ENCODE measurements at places on chromosomes 1 and 21.
A peak's percentile ranks its signal among the peaks of the same experiment; 100 is the strongest.

DNA sequence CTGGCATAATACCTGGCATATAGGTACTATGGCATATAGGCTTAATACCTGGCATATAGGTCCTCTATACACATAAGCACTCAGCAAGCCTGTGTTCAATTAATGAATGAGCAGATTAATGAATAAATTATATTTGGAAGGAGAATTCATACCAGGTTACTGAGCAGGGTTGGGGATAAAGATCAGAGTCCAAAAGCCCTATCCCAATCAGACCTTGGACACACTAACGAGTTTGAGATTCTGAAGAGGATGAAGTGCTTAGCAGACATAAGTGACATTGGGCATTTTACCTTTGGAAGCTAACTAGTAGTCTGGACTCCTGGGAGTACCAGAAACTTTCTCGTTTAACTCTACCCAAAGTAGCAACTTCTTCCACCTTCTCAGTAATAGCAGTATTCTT, 63.3 kb upstream of the ARHGAP29 start:
- no peak for DNase-seq

DNA sequence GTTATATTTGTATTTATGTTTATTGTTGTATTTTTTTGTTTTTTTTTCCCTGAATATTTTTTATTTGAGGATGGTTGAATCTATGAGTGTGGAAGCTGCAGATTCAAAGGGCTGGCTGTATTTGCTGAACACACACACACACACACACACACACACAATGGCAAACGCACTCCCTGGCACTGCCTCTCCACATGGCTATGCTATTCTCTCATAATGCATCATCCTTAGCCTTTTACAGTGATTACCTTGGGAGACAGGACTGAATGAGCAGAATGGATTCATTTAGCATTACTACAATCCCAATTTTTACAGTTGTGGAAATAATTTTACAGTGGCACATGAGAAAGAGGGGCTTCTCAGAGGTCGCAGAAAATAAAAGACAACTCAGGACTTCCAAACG, 390.1 kb downstream of the PCP4 start:
- DNase-seq = no peak

- DNase-seq = no peak
These were observed 18.2 kb downstream of the SCCPDH start for GRCh38 chr1:246742396-246742795.

DNA sequence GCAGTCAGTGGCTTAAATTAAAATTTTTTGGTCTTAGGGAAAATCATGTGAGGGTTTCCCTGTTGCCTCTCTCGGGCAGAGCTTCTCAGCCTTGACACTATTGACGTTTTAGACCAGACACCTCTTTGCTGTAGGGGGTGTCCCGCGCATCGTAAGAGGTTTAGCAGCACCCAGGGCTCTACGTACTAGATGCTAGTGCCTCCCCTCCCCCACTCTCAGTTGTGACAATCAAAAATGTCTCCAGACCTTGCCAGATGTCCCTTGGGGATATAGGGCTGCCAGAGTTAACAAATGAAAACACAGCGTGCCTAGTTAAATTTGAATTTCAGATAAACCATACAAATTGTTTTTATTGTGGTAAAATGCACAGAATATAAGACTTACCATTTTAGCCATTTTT, 293.3 kb downstream of the DISC1 start:
- DNase-seq = no peak

GRCh38 chr1:10848109-10848684, 51.8 kb upstream of the CASZ1 start:
- no peak for DNase-seq

DNA sequence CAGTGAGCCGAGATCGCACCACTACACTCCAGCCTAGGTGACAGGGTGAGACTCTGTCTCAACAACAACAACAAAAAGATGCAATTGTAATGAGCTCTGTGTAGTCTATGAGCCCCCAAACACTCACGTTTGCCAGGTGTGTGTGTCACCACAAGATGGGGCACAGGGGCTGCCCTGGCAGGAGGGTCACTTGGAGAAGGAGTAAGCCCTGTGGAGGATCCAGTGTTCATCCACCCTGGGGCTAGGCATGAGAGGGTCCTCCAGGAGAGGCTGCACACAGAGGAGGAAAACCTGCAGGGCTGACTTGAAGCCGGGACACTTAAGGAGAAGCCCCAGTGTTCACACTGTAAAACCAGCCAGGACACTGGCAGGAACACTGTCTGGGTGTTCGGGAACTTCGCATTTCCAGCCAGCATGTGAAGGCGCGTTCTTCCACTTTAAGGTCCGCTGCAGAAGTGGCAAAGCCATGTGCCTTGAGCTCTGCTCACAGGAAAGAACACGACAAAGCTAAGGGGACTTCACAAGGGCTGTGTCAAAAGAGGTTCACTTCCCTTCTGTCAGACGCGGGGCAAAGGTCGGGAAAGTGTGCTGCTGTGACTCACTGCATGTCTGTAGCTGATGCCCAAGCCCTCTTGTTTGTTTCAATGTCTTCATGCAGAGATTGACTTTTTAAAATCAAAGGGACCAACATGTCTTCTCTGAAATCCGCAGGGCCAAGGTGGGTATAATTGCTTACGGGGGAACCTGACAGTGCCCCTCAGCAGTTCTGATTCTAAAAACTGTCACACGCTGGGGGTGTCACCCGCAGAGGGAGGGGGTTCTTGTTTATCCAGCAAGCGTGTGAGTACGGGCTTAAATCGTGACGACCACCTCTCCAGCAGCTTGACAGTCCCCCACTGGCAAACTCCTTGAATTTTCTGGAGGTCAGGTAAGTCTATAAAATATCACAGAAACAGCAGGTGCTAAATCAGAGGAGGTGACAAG, 102.8 kb downstream of the RIPK4 start:
- no peak for DNase-seq

DNA sequence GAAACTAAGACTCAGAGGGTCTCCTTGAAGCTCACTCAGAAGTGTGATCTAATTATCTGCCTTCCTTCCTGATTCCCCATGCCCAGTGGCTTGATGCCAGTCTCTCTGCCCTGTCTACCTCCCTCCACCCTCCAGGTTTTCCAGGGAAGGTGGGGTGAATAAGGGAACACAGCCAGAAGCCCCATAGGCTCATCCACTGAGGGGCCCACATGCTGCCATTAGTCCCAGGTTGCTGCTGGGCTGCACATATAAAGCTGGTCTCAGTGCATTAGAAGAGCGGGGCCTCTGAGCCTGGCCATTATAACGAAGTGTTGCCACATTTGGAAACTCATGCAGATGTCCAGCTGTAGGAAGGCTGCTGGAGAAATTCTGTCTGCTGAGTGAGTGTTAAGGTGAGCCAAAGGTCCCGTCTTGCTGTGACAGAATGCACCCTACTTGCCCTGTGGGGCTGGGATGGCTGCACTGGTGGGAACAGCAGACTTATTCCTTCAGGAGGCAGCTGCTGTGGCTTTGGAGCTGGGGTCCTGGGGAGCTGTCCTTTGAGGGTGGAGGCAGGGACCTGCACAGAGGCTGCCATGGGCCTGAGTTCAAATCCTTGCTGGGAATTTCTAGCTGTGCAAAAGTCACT, 2.9 kb downstream of the ADORA1 start:
- DNase-seq = no peak

DNA sequence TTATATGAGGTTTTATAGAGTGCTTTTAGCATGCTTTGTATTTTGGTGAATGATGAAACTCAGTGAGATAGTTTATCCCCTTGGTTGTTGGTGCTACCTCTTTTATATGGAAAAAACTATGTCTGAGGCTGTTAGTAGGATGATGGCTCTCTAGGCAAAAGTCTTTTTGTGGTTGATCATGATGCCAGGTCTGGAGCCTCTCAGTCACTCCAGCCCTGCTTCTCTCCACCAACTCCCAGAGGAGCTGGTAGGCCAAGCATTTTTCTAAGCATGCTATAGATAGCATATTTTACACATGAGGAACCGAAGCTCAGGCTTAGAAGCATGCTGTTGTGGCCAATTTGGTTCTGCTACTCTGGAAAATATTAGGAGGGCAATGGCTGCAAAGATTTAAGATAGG, 82.2 kb downstream of the FMN2 start:
- no peak for DNase-seq

DNA sequence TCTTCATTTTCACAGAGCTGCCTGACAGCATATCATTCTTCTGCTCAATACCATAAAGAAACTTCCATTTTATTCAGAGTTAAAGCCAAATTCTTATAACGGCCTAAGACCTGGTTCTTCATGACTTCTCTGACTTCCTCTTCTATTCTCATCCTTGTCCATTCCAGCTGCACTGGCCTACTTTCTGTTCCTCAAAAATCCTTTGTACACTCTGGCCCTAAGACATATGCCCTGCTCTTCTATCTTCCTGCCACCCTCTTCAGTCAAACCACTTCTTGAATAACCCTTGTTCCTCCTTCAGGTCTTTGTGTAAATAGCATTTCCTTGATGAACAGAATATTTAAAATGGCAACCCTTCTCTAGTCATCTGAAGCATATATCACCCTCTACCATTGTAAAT, 1338.7 kb upstream of the ADGRL2 start:
- no peak for DNase-seq

- DNase-seq = no peak
These were observed 31.4 kb upstream of the DMBX1 start for GRCh38 chr1:46458190-46458589.

- peak; percentile 32 for DNase-seq
These were observed 16.7 kb downstream of the STYXL2 start for GRCh38 chr1:167110586-167110985.

- DNase-seq = peak; percentile 10
These were observed 1.6 kb downstream of the NSUN4 start for GRCh38 chr1:46342084-46342656.

DNA sequence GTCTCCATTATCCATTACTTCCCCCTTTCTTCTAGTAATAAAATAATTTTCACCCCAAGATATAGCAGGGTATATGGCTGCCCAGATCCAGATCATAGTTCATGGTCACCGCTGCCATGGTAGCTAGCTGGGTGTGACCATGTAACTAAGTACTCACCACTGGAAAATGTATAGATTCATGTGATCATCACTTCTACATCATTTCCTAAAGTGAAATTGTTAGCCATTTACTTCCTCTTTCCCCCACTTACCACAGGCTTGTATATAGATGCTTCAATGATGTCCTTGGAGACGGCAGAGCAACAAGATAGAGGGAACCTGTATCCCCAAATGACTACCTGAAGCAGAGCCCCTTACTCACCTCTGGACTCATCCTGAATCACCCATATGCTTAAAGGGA, 22.7 kb upstream of the EYA3 start:
- no peak for DNase-seq

DNA sequence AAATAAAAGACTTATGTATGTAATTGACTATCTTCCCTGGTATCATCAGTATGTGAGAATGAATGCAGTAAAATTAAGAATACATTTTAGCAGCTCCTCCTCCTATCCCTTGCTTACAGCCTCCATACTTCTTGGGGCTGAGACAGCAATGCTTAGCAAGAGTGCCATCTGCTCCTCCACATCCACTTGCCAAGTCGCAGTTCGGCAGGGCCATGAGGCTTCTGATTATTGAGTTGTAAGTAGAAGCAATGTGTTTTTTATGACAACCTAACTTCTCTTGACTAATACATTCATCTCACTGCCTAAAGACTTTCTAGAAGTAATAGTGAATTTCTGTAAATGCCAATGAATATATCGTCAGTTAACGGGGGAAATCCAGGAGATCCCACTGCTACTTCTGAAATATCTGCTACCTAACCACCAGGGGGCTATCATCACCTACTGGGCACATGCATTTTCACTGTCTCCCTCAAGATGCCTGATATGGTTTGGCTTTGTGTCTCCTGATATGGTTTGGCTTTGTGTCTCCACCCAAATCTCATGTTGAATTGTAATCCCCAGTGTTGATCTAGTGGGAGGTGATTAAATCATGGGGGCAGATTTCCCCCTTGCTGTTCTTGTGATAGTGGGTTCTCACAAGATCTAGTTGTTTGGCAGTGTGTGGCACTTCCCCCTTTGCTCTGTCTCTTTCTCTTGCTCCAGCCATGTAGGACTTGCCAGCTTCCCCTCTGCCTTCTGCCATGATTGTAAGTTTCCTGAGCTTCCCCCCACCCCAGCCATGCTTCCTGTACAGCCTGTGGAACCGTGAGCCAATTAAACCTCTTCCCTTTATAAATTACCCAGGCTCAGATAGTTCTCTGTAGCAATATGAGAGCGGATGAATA, 59.6 kb downstream of the EXTL2 start:
- DNase-seq = peak; percentile 3

DNA sequence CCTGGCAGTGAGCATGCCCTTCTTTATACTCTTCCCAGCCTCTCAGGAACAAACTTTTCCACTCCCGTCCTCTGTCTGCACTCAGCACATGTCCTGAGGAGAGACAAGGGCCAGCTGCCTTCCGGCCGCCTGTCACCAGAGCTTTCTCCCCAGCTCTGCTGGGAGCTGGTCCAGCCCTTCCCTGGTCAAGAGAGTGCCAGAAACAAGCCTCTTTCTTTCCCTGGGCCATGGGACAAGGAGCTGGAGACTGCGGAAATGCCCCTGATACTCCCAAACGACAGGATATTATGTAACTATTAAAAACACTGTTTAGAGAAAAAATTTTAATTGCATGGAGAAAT, 10.4 kb downstream of the LAMB3 start:
- DNase-seq = no peak

DNA sequence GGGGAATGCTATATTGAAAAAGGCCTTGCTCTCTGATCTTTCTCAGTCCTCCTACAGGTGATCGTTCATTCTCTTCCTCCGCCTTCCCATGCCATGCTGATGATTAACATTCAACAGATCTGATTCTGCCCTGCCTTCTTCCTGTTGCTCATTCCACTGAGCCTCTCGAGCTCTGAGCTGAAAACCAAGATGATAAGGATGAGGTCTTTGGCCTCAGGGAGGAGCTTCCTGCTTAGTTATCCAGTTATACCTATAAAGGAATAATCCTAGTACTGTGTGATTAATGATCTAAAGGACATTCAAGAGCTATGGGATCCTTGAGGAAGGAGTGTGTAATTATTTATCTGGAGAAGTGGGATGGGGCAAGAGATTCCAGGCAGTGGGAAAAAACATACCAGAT, 25.2 kb upstream of the MAP3K7CL start:
- no peak for DNase-seq

- DNase-seq = no peak
These were observed 134.3 kb downstream of the IGSF21 start for GRCh38 chr1:18241891-18242290.

GRCh38 chr1:67060811-67061218, 6.9 kb upstream of the SLC35D1 start:
- DNase-seq = no peak

DNA sequence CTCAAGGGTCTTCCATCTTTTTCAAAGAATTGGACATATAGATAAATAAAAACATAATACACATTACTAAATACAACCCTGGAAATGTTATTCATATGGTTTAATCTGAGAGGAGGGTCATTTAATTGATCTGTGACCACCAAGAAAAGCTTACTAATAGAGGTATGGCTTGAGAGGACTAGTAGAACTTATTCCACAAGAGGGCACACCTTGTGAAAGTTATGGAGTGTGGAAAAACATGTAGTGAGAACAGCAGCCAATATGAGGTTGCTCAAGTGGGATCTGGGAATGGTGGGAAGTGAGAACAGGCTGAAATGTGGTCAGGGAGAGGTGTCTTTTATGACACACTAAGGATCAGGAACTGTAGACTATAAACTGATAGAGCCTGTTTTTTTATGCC, 973.5 kb upstream of the B3GALT2 start:
- DNase-seq = no peak
